ENCODE measurements at places on chromosomes 2 and 18.

DNA sequence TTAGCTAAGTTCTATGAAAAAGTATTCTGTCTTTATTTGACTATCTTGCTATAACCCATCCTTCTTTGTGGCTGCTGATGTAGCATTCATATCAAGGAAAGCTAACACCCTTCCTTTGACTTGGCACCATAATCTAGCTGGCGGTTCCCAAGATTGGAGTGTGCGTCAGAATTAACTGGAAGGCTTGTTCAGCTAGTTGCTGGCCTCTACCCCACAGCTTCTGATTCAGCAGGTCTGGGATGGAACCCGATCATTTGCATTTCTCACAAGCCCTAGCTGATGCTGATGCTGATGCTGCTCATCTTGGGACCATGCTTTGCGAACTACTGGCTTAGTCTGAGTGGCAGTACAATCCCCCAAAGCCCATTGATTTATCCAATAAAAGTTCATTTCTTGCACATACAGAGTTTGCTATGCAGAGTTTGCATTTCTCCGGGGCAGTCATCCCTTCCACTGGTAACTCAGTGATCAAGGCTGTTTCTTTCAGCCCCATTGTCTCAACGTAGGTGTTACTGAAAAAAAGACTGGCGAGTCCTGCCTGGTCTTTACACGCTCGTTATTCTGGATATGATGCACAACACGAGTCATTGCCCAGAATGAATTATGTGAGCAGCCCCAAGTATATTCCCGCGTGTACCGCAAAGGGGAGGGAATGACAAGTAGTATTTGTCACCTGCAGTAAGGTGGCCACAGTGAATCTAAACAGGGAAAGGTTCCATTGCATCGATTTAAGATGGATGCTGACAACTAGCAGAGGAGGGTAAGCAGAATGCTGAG is 96.5 kb downstream of the ZNF532 start:
- DNase-seq = no peak

- DNase-seq = no peak
Observed at GRCh38 chr18:77711096-77711495, 461.4 kb downstream of the GALR1 start.

DNA sequence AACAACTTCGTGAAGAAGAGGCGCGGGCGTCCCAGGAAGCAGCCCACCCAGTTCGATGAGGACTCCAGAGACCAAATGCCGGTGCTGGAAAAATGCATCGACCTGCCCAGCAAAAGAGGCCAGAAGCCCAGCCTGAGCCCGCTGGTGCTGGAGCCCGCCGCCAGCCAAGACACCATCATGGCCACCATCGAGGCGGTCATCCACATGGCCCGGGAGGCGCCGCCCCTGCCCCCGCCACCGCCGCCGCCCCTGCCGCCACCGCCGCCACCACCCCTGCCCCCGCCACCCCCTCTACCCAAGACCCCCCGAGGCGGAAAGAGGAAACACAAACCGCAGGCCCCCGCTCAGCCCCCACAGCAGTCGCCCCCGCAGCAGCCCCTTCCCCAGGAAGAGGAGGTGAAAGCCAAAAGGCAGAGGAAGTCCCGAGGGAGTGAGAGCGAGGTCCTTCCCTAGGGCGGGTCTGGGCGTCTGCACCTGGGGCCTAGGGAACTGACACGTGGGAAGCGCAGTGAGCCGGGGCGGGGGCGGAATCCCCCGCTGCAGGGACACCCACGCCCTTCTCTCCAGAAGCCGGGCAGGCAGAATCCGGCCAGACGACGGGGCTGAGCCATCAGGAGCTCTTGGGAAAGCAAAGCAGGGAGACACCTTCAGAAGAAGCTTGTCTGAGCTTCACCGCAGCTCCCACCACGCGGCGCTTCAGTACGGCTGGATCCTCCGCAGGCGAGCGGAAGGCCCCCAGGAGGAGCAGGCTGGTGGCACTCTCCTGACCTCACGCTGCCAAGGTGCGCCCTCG is 382.8 kb downstream of the SETBP1 start:
- DNase-seq = no peak

DNA sequence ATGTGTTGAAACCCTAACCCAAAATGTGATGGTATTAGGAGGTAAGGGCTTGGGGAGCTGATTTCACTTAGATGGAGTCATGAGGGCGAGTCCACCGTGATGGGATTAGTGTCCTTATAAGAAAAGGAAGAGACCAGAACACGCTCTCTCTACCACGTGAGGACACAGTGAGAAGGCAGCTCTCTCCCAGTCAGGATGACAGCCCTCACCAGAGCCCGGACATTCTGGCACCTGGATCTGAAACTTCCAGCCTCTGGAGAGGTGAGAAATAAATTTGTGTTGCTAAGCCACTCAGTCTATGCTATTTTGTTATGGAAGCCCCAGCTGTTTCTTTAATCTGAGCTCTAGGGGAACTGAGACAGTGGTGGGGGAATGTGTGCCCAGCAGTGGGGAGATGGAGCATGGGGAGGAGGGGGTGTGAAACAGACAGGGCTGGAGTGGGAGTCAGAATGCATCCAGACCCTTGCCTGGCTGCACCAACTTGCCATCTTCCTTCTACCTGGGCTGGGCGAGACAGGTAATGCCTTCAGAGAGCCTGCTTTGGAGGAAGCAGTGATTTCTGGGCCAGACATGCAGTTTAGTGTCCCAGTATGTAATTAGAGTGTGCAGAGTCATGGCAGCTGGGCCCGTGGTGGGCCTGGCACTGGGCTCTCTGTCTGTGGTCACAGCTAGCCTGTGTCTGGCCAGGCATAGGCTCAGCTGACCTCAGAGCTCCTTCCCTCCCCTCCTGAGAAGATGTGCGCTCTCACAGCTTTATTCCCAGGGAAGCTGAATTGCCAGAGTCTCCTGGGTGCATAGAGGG is 38.1 kb downstream of the RHOB start:
- DNase-seq = no peak

DNA sequence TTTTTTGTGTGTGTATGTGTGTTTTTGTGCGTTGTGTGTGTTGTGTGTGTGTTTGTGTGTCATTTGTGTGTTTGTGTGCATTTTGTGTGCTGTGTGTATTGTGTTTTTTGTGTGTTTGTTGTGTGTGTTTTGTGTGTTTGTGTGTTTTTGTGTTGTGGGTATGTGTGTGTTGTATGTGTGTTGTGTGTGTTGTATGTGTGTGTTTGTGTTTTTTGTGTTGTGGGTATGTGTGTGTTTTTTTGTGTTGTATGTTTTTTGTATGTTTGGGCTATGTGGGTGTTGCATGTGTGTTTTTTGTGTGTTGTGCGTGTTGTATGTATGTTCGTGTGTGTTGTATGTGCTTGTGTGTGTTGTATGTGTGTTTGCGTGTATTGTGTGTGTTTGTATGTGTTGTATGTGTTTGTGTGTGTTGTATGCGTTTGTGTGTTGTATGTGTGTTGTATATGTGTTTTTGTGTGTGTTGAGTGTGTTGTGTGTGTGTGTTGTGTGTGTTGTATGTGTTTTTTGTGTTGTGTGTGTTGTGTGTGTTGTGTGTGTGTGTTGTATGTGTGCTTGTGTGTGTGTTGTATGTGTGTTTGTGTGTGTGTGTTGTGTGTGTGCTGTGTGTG is 275.3 kb downstream of the HRH4 start:
- DNase-seq = no peak

GRCh38 chr2:205730701-205731582 is 48.6 kb downstream of the NRP2 start:
- peak; percentile 63 for DNase-seq

All from cardiac fibroblast (primary cell).